ENCODE measurements at places on chromosomes 5 and 9.
A peak's percentile ranks its signal among the peaks of the same experiment; 100 is the strongest.

- no peak for DNase-seq
Observed at GRCh38 chr5:178527458-178528307, 62.5 kb downstream of the COL23A1 start.

GRCh38 chr5:113723021-113723420 lies 209.5 kb downstream of the YTHDC2 start:
- no peak for DNase-seq

DNA sequence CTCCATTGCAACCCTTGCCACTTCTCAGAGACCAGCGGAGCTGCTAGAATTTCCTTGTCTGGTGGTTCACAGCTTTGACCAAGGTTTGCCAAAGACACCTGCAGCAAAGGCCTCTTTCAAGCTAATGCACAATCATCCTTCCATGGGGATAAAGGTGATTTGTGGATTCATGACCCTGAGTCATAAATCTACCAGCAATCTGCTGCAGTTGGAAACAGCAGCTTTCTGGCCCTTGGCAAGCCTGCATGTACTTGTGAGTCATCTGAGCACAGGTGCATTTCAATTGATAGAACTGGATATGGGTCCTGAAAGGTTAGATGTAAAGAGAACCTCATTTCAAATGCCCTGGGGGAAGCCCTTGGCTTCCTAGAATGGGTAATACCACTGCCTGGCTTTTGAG lies 21.6 kb upstream of the TCF7 start:
- DNase-seq = no peak

DNA sequence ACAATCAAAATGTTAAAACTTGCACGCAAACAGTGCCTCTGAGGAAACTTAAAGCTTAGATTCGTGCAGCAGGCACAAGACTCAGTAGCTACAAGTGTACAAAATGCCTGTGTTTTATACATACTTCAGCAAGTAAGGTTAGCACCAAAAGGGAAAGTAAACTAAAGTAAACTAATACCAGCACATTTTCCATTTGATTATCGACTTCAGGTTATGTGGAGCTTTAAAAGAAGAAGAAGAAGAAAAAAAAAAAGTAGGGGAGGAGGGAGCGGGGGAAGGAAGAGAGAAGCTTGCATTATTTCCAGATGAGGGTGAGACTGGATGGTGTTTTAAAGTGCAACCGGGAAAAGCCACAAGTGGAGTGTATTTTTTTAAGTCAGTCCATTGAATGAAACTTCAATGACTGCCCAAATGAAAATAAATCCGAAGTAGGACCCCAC lies 596 bp upstream of the ADAMTS6 start:
- DNase-seq = no peak

DNA sequence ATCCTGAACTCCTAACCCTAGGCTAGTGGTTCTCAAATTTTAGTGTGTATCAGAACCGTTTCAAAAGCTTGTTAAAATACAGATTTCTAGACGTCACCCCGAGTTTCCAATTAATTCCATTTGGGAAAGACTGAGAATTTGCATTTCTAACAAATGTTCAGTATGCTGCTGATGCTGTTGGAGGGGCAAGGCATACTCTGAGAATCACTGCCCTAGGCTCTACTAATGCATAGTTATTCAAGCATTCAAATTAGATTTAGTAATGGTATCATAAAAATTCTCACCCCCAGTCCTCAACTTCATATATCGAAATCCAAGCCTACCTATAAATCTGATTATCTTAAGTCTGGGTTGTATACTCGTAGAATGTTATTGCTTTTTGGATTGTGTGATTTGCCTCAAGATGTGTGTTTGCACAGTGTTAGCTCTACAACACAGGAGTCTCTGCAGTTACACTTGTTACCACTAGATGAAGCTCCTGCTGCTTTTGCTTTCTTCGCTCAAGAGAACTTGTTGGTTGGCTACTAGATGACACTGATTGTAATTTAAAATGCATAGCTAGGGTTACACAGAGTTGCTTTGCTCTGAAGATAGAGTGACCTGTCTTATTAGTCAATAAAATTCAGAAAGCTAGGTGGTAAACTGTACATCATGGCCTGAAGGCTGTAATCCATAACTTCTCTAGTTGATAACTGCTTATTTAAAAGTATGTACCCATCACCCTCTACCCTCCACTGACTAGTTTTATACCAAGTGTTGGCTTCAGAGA lies 7.5 kb upstream of the ERAP2 start:
- no peak for DNase-seq

- no peak for DNase-seq
Observed at GRCh38 chr5:39256477-39257235, 37.3 kb upstream of the FYB1 start.

- peak; percentile 22 for DNase-seq
Observed at GRCh38 chr5:6448622-6449464, at the start of gene UBE2QL1. UBE2QL1 (plus strand) TSS chr5:6448859; CDS start chr5:6448894, 35 bp downstream.

DNA sequence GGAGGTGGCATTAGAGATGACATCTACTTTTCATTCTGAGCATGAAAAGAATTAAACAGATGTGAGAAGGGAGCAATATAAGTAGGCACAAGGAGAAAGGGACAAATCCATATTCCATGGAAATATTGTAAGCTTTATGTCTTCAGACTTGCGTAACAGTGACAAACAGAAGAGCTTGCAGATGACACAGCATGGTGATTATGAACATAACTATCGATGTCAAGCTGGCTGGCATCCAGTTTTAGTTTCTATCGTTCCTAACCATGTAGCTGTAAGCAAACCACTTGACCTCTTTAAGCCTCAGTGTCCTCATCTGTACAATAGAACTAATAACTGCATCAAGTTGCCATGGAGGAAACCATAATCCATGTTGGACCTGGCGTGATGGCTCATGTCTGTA lies 246.7 kb upstream of the ADRA1B start:
- DNase-seq = no peak

DNA sequence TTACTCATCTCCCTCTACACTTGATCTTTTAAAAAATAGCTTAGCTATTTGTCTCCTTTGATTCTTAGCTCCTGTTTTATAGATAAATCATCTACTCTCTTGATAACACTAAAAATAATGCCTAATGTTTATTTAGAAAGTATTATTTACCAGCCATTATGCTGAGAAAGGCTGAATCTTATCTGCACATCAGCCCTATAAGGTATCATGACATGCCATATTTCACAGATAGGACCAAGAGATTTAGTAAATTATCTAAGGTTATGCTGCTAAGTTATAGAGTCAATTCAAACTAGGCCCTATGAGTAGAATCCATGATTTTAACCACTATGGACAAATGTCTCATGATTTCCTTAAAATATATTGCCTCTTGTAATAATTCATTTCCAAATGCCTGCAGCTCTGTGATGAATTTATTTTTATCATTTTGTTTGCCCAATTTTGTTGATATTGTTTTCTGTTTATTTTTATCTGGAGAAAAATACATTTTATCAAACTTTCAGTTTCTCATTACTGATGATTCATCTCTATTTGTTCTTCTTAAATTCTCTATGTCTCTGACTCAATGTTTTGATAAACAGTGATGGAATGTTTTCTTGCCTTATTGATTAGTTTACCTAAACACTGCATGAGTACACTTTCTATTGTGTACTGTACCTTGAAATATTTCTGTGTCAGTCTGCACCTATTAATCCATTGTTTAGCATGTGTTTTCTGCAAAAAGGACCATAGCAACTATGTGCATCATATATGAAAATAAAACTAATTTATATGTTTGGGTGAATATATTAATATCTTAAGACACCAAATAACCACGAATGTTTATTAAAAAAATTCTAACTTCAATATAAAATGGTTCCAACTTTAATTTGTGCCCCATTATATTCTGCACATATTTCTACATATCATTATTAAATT lies 300.8 kb downstream of the CDH9 start:
- no peak for DNase-seq

DNA sequence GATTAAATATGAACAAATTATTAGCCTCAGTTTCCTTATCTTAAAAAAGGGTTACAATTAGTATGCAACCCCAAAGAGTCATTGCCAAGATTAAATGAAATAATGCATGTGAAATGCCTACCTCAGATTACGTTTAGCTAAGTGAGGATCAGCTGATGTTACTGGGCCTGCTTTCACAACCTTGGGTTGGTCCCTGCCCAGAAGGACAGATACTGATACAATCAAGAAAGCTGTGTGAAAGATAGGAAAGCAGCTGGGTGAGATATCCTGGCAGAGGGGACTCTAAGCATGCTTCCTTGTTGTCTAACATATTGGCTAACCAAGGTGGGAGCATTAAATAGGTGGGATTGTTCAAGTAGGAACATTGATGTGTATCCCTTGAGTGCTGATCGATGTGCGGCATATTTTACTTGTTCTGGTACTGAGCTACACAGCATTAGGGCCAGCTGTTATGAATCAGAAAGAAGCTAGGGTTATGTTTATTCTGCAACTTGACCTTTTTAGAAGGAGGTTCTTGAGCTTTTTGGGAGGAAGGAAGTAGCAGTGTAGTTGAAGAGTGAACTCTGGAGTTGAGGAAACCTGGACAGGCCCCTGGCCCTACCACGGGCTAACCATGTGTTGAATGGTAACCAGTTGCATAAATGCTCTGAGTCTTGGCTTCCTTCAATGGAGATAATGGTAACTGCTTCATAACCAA lies 28.9 kb downstream of the SNX24 start:
- DNase-seq = no peak

DNA sequence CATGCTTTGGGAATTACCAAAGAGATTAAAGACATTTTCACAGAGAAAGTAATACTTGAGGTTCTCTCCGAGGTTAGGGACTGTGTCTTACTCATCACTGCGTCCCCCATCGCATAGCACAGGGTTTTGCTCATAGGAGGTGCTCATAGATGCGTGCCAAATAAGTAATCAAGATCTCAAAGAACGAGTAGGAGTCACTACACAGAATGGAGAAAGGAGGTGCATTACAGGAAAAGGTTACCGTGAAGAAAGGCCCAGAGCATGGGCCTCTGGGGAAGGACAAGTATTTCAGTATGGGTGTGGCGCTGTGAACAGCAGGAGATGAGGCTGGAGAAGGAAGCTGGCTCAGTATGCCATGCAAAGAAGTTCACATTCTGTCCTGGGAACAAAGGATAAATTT lies 182.4 kb downstream of the ACTL7B start:
- DNase-seq = no peak

GRCh38 chr5:147188200-147189108 lies 46.4 kb upstream of the STK32A start:
- DNase-seq = peak; percentile 18

DNA sequence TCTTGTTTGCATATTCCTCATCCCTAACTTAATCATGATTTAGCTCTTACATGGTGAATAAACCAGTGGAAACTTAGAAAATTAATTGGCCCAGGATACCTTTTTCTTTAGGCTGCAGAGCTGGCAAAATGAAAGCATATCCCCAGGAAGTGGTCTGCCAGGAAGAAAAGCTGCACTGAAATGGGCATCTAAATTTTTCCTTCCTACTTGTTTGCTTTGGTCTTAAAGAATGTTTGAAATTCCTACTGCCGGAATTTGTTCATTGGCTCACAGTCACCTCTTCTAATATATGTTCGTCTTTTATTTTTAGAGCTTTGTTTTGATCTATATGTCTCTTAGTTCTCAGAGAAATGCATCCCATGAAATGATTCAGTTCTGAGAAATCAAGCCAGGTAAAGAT lies 113.2 kb upstream of the ELL2 start:
- no peak for DNase-seq

DNA sequence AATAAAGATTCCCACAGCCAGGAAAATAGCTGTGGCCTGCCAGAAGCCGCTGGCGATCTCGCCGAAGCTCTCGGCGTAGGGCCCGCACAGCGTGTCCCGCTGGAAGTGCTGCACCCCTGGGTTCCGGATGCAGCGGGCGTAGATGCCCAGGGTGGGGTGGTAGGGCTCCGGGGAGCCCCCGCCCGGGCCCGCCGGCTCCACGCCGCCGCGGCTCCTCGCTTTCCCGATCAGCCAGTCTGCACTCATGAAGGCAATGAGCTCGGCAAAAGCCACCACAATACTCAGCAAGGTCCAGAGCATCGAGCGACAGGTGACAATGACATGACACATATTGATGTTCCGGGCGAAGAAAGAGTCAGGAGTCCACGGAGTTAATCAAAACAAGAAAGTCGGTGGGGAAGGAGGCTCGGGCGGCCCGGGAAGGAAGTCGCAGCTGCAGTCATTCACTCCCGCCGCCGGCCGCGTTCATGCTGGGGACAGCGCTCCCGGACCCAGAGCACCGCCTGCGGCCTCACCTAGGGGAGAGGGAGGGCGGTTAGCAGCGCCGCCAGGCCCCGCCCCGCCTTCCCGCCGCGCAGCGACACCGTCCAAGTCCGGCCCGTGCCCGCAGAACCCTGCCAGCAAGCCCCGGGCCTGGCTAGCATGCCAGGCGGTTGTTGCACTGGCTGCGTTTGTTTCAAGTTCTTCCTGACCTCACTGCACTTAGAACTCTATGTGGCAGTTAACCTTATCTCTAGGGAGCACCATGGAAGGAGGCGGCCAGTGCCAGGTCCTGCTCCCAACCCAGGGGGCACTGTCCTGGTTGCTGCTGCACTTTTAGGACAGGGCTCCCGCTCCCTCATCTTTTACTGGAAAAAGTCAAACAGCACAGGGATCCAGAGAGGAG lies 138.4 kb downstream of the LHFPL2 start:
- peak; percentile 45 for DNase-seq

DNA sequence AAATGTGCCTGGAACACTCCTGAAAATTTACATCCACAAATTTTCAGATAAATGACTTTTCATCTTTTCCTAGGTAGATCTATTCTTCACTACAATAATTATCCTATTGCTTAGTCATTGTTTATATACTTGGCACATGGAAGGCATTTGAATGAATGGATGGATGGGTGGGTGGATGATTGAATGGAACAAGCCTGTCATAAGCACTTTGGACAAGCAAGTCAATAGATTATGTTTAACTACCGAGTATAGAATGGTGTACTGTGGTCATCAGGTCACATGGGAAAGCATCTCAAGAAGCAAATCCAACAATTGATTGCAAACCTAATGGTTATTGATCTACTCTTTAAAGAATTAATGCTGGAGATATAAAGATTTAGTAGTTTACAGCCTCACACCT lies 114.4 kb upstream of the DMRTA1 start:
- DNase-seq = no peak

- DNase-seq = no peak
Observed at GRCh38 chr9:20646656-20647055, 24.4 kb upstream of the MLLT3 start.

DNA sequence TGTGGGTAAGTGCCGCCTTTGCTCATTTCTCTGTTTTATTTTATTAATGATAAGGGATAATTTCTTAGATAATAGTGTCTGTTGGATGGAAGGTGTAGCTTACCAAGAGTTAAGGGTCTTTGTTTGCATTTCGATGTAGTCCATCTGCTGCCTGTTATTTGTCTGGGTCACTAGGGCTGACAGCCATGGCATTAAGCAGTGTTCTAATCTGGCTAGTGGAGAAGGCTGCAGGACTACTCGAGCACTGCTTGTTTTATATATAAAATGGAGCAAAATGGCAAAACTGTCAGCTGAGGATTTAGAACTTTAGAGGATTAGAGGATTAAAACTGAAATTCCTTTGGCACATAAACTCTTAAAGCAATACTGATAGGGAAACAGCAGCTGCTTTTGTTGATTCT lies 67.5 kb downstream of the C7 start:
- DNase-seq = no peak

DNA sequence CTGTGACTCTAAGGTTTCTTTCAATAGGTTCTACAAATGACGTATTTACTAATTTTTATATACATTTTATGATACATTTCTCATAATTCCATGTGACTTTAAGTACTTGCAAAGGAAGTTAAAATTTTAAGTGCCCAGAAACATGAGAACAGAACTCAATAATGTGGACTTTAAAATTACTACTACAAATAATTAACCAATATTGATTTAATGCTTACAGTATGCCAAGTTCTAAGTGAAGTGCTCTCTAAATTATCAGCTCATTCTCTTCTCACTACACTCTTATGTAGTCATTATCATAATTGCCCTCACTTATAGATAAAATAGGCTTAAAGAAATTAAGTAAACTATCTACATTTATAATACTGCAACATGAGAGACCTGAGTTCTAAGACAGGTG lies 1690.7 kb upstream of the CDH9 start:
- no peak for DNase-seq

All from activated CD4-positive, alpha-beta T cell treated with anti-CD3 and anti-CD28 coated beads, Interleukin-2, amount 50 U/mL, for 48 hours (primary cell).